RWPE1 (cell line): ENCODE measurements at places on chromosomes 2 and 18.

- DNase-seq: no peak
Measured at GRCh38 chr18:61582202-61582710, 249.0 kb downstream of the CDH20 start.

DNA sequence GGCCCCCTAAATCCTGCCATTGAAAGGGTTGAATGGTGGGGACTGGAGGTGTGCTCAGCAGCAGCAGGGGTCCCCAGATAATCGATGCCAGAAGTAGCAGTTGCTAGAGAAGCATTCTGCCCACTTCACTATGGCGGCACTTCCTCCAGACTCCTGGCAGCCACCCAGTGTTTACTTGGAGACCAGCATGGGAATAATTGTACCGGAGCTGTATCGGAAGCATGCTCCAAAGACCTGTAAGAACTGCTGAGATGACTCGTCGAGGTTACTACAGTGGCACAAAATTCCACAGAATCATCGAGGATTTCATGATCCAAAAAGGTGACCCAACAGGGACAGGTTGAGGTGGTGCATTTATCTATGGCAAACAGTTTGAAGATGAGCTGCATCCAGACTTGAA, 11.0 kb upstream of the GAREM2 start:
- no peak for DNase-seq

- no peak for DNase-seq
Measured at GRCh38 chr2:3243804-3244203, 133.8 kb downstream of the EIPR1 start.

DNA sequence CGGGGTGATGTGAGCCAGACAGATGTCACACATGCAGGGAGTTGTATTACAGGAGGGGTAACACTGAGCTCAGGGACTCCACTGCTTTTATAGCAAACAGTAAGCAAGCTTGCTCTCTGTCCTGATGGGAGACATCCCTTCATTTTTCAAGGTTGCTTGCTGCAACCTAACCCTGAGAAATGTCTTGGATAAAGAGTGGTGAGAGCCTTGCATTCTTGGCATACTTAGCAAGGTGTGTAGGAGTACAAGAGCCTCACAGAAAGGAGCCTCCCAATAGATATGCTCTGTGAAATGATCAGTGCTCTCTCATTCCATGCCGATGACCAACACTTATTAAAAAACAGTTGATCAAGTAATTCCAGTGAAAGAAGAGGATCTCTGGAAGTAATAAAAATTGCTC, 8.1 kb downstream of the PFN4 start:
- DNase-seq: no peak

DNA sequence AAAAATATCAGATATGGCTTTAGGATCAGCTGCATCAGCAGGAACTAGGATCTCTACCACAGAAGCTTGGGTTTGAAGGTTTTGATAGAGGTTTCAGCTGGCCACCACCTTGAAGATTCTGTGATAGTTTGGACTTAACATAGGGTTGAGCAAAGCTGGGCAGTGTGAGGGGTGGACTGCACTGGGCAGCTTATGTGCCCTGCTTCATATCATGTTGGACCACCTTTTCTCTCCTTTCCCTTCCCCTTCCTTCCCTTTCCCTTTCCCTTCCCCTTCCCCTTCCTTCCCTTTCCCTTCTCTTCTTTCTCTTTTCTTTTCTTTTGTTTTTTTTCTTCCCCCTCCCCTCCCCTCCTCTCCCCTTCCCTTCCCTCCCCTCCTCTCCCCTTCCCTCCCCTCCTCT, 196.3 kb upstream of the CXCR4 start:
- no peak for DNase-seq

DNA sequence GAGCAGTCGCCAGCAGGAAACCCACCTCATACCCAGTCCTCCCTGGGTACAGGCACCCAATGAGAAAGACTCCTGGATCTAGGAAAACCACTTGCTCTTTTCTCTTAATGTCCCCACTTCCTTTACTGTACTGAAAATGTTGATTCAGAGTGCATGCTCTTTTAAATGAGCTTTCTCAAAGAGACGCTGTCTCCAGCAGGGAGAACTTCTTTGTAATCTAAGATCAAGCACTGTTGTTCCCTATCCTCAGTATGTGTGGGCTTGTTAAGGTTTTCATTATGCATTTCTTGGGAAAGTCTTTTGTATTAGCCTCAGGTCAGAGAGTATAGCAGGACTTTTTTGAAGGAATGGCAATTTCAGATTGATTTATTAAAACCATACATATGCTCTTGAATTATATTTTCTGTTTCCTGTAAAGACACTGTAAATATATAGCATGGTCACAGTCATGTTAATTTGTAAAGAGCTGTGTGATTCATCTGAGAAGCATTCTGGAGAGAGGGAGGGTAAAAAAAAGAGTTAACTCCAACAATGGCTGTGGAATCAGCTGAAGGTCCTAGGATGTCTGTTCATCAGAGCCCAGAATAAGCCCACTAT, 178.1 kb downstream of the MGAT5 start:
- peak; percentile 56 for DNase-seq

DNA sequence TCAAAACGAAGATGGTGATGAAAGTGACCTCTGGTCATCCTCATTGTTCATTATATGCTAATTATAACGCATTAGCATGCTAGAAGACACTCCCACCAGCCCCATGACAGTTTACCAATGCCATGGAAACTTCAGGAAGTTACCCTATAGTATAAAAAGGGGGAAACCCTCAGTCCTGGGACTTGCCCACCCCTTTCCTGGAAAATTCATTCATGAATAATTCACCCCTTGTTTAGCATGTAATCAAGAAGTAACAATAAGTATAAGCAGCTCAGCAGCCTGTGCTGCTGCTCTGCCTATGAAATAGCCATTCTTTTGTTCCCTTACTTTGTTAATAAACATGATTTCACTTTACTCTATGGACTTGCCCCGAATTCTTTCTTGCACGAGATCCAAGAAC, 70.5 kb upstream of the CHAC2 start:
- no peak for DNase-seq

GRCh38 chr2:26818972-26819371, 29.0 kb upstream of the DPYSL5 start:
- DNase-seq: no peak
